ENCODE measurements at places on chromosomes 2 and 18.

- no peaks in the 10 kb centered on the region for H3K27me3 ChIP-seq
- no peak for DNase-seq
- peaks cover 5% of the 10 kb centered on the region for H3K36me3 ChIP-seq
- no peak overlapping the region for H3K27ac ChIP-seq
Observed at GRCh38 chr2:195732574-195732973, 75.5 kb downstream of the SLC39A10 start.

GRCh38 chr18:11175266-11175979, 26.1 kb upstream of the PIEZO2 start:
- peak; percentile 50 for DNase-seq
- H3K4me3 ChIP-seq = no peak overlapping the region
- no peaks in the 10 kb centered on the region for H3K4me1 ChIP-seq
- H3K36me3 ChIP-seq = no peaks in the 10 kb centered on the region

- DNase-seq = peak; percentile 48
- H3K27me3 ChIP-seq = no peaks in the 10 kb centered on the region
- no peaks in the 10 kb centered on the region for H3K36me3 ChIP-seq
- peaks cover 4% of the 10 kb centered on the region for H3K4me1 ChIP-seq
- no peak overlapping the region for H3K27ac ChIP-seq
- no peak overlapping the region for H3K4me3 ChIP-seq
Observed at GRCh38 chr2:9770308-9771100, 72.8 kb upstream of the TAF1B start.

DNA sequence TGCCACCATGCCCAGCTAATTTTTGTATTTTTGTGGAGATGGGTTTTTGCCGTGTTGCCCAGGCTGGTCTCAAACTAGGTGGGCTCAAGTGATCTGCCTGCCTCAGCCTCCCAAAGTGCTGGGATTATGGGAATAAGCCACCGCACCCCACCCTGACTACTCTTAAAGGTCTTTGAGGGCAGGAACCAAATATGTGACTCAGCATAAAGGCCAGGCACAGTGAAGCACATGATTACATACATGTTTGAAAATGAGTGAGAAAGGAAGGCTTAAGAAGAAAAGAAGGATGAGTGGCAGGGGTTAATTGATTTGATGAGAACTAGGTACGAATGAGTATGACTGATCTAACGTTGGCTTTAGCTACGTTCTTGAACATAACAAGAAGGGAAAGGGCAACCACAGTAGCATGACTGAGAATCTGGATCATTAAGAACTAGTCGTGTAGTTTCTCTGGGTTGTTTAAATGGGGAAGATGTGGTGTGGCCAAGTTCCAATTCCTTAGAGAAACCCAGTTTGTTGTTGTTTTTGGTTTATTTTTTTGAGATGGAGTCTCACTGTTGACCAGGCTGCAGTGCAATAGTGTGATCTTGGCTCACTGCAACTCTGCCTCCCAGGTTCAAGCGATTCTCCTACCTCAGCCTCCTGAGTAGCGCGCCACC, 6.8 kb downstream of the RESP18 start:
- no peaks in the 10 kb centered on the region for H3K4me1 ChIP-seq
- no peak overlapping the region for H3K27ac ChIP-seq
- H3K4me3 ChIP-seq = no peak overlapping the region
- DNase-seq = no peak

GRCh38 chr2:163527381-163527780, 208.4 kb downstream of the FIGN start:
- H3K4me1 ChIP-seq = no peaks in the 10 kb centered on the region
- no peaks in the 10 kb centered on the region for H3K27me3 ChIP-seq
- H3K27ac ChIP-seq = no peak overlapping the region
- H3K36me3 ChIP-seq = no peaks in the 10 kb centered on the region
- DNase-seq = no peak

- H3K36me3 ChIP-seq = no peaks in the 10 kb centered on the region
- DNase-seq = no peak
- H3K4me1 ChIP-seq = peaks cover 2% of the 10 kb centered on the region
- H3K27me3 ChIP-seq = no peaks in the 10 kb centered on the region
Observed at GRCh38 chr2:26809211-26809610, 23.4 kb downstream of the CENPA start.

DNA sequence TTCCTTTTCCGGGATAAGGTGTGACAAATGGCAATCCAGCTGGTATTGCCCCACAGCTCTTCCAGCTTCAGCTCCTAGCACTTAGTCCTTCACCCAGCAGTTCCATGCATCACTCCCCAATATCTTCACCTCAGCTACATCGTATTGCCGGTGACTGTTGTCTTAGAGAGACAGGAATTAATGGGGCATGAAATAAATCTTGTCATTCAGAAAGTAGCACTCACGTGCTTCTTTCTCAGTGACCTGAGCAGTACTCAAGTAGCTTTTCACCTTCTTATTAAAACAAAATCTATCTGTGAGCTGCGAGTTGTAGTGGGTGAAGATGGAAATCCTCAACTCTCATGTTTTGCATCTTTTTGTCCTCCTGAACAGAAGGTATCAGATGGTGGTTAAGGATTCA, 72.8 kb downstream of the PTH2R start:
- no peak overlapping the region for H3K27ac ChIP-seq
- no peak overlapping the region for H3K4me3 ChIP-seq
- no peaks in the 10 kb centered on the region for H3K36me3 ChIP-seq
- DNase-seq = no peak
- no peaks in the 10 kb centered on the region for H3K27me3 ChIP-seq

DNA sequence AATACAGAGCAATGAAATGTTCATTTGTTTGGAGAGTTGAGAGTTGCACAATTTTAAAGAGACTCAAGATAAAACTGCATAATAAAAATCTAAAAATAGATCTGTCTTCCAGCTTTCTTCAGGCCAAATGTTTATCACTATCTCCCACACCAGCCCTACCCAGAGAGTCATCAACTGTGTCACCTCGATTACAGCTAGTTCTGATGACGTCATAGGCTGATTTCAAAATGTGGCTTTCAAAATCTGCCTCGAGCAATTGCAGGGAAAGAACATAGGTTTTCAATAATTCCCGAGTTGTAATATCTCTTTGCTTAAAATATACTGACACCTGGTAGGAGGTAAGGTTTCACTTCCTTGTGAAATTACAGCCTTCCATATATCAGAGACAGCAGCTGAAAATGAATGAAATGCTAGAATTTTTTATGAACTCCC, 677.6 kb upstream of the ID2 start:
- peak; percentile 85 for DNase-seq
- H3K36me3 ChIP-seq = no peaks in the 10 kb centered on the region
- H3K27me3 ChIP-seq = no peaks in the 10 kb centered on the region
- H3K27ac ChIP-seq = no peak overlapping the region
- no peak overlapping the region for H3K4me3 ChIP-seq

GRCh38 chr2:51368250-51368649, 336.3 kb upstream of the NRXN1 start:
- no peak overlapping the region for H3K4me3 ChIP-seq
- H3K27me3 ChIP-seq = no peaks in the 10 kb centered on the region
- DNase-seq = no peak
- no peak overlapping the region for H3K27ac ChIP-seq

DNA sequence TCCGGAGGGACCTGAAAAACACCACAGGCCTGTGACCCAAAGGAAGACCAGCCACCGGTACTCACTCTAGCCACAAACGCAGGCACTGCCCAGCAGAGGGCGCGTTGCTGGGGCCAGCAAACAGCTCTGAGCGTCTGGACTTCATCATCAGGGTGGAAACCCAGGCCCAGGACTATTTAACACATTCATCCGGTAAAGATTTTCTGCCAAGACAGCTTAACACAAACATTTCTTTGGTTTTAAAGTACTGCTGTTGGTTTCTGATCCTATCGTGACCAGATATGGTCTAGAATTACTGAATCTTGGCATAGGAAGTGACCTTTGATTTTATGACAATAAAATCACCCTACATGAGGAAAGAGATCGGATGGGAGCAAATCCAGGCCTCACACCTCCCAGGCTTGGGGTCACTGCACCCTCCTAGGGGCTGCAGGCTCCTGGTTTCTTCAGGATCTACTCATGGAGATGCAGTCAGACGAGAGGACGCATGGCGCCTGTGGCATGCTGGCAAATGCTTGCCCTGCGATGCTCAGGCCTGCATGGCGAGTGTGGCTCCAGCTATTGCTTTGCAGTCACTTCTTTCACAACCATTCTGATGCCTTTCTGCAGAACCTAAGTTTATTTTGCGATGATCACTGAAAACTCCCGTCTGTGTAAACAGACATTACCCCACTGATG, 130.4 kb downstream of the COL4A4 start:
- no peak overlapping the region for H3K4me3 ChIP-seq
- peak; percentile 10 for DNase-seq
- peaks cover 3% of the 10 kb centered on the region for H3K4me1 ChIP-seq
- H3K36me3 ChIP-seq = no peaks in the 10 kb centered on the region
- no peaks in the 10 kb centered on the region for H3K27me3 ChIP-seq

DNA sequence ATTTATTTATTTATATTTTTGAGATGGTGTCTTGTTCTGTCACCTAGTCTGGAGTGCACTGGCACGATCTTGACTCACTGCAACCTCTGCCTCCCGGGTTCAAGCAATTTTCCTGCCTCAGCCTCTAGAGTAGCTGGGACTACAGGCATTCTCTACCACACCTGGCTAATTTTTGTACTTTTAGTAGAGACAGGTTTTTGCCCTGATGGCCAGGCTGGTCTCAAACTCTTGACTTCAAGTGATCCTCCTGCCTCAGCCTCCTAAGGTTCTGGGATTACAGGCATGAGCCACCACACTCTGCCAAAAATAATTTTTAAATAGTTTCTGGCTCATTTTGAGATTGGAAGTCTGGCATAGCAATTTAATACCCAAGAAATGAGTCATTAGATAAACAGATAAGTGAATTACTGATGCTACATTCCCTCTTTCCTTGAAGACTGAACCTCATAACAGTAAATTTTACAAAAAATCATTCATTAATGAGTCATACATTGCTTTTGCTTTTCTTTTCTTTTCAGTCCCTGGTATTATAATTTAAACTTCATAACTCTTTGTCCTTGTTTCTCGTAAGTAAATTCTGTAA, 881.6 kb upstream of the PIK3C3 start:
- no peaks in the 10 kb centered on the region for H3K27me3 ChIP-seq
- peak; percentile 62 for DNase-seq
- no peaks in the 10 kb centered on the region for H3K36me3 ChIP-seq
- no peak overlapping the region for H3K4me3 ChIP-seq

GRCh38 chr2:225996462-225996828, 596.9 kb downstream of the NYAP2 start:
- H3K27ac ChIP-seq = no peak overlapping the region
- no peak for DNase-seq
- peaks cover 2% of the 10 kb centered on the region for H3K4me1 ChIP-seq
- H3K36me3 ChIP-seq = no peaks in the 10 kb centered on the region
- no peaks in the 10 kb centered on the region for H3K27me3 ChIP-seq

DNA sequence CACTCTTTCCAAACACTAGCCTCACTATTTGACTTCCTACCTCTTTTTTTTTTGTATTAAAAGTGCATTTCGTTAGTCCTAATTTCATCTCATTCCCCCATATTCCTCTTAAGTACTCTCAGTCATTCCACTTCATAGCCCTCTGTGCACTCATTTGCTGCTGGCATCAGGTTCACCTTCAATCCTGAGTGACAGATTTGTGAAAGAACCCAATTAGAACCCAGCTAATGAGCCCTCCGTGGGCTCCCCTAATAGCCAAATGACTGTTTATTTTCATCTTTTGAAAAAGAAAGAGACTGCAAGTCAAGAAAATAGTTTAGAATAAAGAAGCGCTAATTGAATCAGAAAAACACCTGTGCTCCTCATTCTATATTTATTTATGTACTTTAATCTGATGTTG, 512.1 kb upstream of the LRATD1 start:
- no peaks in the 10 kb centered on the region for H3K36me3 ChIP-seq
- no peak overlapping the region for H3K27ac ChIP-seq
- DNase-seq = no peak
- no peaks in the 10 kb centered on the region for H3K27me3 ChIP-seq

GRCh38 chr18:56036741-56037140, 448.7 kb upstream of the TCF4 start:
- no peak overlapping the region for H3K4me3 ChIP-seq
- H3K4me1 ChIP-seq = no peaks in the 10 kb centered on the region

DNA sequence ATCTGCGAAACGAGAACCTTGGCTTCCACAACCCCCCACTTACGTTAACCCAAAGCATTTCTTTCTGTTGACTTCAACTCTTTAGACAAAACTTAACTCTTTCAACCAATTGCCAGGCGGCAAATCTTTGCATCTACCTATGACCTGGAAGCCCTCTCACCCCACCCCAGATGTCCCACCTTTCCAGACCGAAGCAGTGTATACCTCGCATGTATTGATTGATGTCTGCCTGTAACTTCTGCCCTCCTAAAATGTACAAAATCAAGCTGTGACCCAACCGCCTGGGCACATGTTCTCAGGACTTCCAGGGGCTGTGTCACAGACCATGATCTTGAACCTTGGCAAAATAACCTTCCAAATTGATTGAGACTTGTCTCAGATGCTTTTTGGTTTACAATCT, 12.3 kb downstream of the AQP12B start:
- no peak for DNase-seq
- no peaks in the 10 kb centered on the region for H3K36me3 ChIP-seq
- no peak overlapping the region for H3K27ac ChIP-seq
- no peak overlapping the region for H3K4me3 ChIP-seq
- no peaks in the 10 kb centered on the region for H3K4me1 ChIP-seq

GRCh38 chr2:134440336-134440909, 186.6 kb downstream of the MGAT5 start:
- H3K4me1 ChIP-seq = no peaks in the 10 kb centered on the region
- no peaks in the 10 kb centered on the region for H3K27me3 ChIP-seq
- DNase-seq = no peak
- no peak overlapping the region for H3K4me3 ChIP-seq
- H3K36me3 ChIP-seq = peaks cover 6% of the 10 kb centered on the region

DNA sequence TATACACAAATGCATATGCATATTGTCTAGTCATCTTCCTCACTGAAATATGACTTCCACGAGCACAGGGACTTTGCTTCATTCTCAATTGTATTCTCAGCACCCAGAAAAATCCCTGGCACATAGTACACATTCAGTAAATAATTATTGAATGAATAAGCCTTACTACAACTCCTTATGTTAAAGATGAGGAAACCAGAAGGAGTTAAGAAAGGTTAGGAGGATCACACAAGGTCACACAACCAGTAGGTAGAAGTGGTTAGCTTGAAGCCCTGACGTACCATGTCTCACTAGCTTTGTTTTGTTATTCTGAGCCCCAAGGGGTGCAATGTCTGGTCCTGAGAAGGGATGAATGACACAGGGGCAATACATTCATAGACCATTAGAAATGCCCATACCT, 220.9 kb upstream of the PID1 start:
- no peaks in the 10 kb centered on the region for H3K36me3 ChIP-seq
- no peaks in the 10 kb centered on the region for H3K4me1 ChIP-seq
- H3K4me3 ChIP-seq = no peak overlapping the region
- H3K27ac ChIP-seq = no peak overlapping the region
- H3K27me3 ChIP-seq = no peaks in the 10 kb centered on the region

GRCh38 chr2:55420439-55420725, 726 bp upstream of the CCDC88A start:
- H3K4me3 ChIP-seq = peak overlapping the region; percentile 73
- no peaks in the 10 kb centered on the region for H3K4me1 ChIP-seq
- H3K27ac ChIP-seq = no peak overlapping the region
- DNase-seq = peak; percentile 60

- no peaks in the 10 kb centered on the region for H3K27me3 ChIP-seq
- H3K27ac ChIP-seq = no peak overlapping the region
- H3K36me3 ChIP-seq = peaks cover 5% of the 10 kb centered on the region
- no peaks in the 10 kb centered on the region for H3K4me1 ChIP-seq
- H3K4me3 ChIP-seq = no peak overlapping the region
Observed at GRCh38 chr2:32647180-32647651, 19.4 kb downstream of the TTC27 start.

- DNase-seq = peak; percentile 92
- H3K4me1 ChIP-seq = no peaks in the 10 kb centered on the region
- no peak overlapping the region for H3K4me3 ChIP-seq
- H3K27me3 ChIP-seq = no peaks in the 10 kb centered on the region
Observed at GRCh38 chr2:151908204-151908882, 80.1 kb upstream of the ARL5A start.

All from trophoblast cell (in vitro differentiated cells and primary cell).